ENCODE measurements at places on chromosomes 12 and 14.

DNA sequence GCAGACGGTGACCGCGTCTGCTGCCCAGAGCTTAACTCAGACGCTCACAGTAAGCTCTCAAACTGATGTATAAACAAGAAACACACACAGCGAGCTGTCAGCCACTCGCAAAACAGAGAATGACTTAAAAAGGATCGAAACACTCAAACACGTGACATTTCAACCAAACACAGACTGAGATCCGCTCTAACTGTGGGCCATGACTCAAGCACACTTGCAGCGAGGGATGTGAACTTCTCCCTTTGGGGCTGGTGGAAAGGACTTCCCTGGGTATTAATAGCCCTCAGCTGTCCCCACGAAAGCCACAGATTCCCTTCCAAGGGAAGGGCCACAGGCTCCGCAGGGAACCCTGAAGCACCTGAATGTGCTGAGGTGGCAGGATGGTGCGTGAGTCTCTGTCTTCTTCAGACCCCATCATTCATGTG lies 29.1 kb downstream of the CCDC88C start:
- DNase-seq, result no peak

GRCh38 chr12:62288328-62288727 lies 28.1 kb downstream of the USP15 start:
- DNase-seq, result no peak

DNA sequence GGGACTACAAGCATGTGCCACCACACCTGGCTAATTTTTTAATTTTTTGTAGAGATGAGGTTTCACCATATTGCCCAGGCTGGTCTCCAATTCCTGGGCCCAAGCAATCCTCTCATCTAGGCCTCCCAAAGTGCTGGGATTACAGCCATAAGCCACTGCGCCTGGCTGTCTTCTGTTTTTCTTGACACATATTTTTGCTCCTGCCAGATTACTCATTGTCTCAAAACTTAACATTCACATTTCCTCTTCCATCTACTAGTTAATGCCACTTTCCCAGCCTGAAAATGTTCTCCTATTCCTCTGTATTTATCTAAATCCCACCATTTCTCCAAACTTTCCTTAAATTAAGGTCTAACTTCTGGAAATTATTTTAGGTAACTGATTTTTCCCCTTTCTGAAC lies 36.2 kb upstream of the KCNH3 start:
- DNase-seq, result no peak

- DNase-seq, result no peak
Observed at GRCh38 chr14:50089208-50089607, 27.2 kb downstream of the VCPKMT start.

- no peak for DNase-seq
Observed at GRCh38 chr14:24804552-24805212, 170.7 kb upstream of the GZMB start.

GRCh38 chr12:40054555-40055227 lies 51.2 kb downstream of the SLC2A13 start:
- no peak for DNase-seq

GRCh38 chr12:95318071-95318545 lies 100.5 kb downstream of the VEZT start:
- no peak for DNase-seq

DNA sequence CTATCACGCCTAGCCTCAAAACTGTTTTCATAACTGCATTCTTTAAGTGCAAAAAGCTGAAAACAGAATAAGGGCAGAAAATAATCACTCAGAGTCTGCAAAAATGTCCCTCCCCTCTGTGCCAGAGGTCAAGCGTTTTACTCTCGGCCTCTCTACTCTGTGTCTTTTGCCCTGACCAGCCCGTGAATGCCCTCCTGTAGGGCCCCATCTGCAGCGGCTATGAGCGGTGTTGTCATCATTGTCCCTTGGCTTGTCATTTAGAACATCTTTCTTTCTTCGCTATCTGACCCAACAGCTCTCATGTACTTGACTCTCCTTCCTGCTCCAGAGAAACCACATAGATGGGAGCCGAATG lies 21.7 kb downstream of the ELK3 start:
- no peak for DNase-seq

- DNase-seq, result peak; percentile 31
Observed at GRCh38 chr12:81835783-81836182, 76.6 kb upstream of the PPFIA2 start.

- peak; percentile 73 for DNase-seq
Observed at GRCh38 chr12:6852651-6853354, 853 bp downstream of the USP5 start.

- peak; percentile 20 for DNase-seq
Observed at GRCh38 chr12:99043319-99043914, 398.3 kb downstream of the APAF1 start.

- DNase-seq, result no peak
Observed at GRCh38 chr14:68144051-68144681, 324.6 kb downstream of the RAD51B start.

DNA sequence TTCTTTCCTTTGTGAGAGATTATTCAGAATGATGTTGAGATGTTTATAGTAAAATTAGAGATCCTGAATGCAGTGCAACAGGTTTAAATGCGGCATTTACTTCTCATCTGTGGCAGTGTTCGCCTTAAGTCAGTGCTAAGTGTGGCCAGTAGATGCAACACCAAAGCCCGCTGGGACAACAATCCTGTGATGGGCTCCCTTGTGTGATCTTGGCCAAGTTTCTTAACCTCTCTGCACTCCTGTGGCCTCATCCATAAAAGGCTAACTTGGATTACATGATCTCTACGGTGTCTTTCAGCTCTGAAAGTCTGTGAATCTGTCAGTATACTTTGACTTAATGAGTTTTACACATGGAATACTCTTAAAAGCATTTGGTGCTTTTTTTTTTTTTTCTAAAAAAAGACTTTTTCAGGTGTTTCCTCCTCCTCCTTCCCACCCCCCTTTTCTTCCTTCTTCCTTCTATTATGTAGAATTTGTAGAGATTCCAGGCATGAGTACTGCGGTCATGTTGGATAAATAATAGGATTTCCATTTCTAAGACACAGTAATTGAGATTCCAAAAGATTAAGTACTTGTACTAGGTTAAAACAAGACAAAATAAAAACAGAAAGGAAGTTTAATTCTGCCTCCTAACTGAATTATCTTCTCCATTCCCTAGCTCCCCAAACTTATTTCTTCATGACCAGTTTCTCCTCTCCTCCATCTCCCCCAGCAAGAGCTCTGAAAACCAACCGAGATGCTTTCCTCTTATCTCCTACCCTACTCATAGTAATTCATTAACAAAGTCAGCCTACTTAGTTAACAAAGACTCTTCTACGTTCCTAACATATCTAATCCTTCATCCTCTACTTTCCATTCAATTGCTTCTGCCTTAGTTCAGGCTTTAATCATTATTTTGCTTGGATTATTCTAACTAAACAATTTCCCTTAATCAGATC lies 42.2 kb upstream of the NAV3 start:
- no peak for DNase-seq

GRCh38 chr12:48601013-48601756 lies 31.3 kb upstream of the LALBA start:
- DNase-seq, result no peak

GRCh38 chr12:73413051-73413450 lies 1124.6 kb upstream of the ATXN7L3B start:
- DNase-seq, result no peak

DNA sequence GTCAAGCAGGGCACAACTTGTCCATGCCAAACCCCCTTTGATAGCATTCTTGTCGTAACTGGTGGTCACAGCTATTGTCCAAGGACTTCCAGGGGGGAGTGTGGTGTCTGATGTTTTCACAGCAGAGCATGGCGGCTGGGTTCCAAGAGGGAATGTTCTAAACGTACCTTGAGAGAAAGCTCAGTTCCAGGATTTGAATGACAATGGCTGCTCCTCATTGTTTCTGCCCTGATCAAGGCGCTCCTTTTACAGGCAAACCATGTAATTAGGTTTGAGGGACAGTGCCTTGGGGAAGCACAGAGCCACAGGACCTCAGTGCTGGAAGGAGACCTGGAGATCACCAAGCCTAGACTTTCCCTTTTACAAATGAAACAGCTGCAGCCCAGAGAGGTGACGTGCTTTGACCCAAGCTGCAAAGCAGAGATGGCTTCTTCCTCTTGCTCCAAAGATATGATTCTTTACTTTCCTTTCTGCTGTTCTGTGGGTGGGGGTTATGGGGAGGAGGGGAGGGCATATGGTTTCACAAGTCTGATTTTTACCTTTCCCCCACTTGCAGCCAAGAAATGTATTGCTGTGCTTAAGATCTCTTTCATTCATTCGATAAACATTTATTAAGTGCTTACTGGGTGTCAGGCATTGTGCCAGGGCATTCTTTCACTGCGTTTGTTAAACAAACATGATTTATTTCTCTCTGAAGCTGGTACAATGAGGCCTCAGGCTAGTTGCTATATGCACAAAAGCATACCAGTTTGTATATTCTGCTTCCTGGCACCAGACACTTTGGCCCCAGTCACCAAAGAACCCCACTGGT lies 172.8 kb downstream of the KTN1 start:
- DNase-seq, result no peak

GRCh38 chr12:14777271-14777670 lies 26.0 kb downstream of the WBP11 start:
- no peak for DNase-seq

- DNase-seq, result no peak
Observed at GRCh38 chr12:120181991-120182631, 12.4 kb downstream of the GCN1 start.

- no peak for DNase-seq
Observed at GRCh38 chr12:51306507-51306906, 17.5 kb downstream of the BIN2 start.

DNA sequence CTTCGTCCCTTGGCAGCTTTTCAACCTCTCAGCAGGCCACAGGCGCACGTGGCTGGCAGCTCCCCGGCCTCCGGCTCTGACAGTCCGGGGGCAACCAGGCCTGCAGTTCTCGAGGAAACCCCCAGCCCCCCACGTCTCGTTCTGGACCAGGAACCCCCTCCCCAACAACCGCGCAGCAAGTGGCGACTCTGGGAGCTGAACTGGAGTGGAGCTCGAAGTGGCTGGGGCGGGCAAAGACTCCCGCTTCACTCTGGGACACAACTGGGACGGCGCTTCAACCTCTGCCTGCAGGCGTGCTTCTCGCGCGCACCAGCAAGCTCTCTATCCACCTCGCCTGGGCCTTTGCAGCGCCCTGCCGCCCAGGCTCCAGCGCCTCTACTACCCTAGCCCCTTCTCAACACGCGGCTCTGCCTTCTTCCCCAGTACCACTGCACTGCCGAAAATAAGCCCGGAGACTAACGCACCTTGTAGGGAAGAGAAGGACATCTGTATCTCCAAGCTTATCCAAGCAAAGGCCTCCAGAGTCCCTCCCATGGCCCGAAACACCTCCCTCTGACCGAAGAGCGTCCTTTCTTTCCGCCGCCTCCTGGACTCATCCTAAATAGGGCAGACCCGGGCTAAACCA lies 2.4 kb upstream of the NKX2-1 start:
- no peak for DNase-seq

DNA sequence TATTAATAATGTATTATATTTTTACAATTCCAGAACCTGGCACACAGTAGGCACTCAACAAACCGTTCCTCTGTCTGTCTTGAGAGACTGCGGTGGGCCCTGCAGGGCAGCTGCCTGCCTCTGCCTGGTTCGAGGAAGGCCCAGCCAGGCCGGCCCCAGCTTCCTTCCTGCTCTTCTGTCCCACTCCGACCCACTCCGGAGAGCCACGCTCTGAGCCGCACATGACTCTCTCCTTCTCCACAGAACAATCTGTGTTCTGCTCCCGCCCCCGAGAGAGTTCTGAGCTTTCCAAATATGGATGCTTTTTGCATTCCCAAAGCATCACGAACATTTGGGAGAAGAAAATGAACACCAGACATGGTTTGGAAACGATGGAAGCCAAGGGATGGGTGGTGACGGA lies 57.3 kb downstream of the TTC7B start:
- no peak for DNase-seq

GRCh38 chr14:29348504-29348903 lies 579.1 kb downstream of the PRKD1 start:
- DNase-seq, result no peak

DNA sequence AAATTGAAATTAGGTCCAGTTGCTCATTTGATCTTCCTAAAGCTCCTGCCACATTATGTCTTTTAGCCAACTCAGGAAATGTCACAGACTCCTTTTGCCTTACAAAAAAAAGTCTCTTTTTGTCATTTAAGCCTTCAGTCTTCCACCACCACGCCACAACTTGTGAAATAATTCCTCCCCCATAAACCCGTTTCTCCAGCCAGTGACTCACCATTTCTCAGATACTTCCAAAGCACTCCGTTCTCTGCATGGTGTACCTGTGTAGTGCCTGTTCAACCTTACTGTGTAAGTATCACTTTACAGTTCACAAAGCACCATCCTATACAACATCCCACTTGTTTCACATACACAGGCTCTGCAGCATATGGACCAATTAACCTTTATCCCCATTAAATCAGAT lies 139.5 kb upstream of the AEBP2 start:
- DNase-seq, result no peak

- DNase-seq, result no peak
Observed at GRCh38 chr12:81517296-81517695, 241.9 kb downstream of the PPFIA2 start.

DNA sequence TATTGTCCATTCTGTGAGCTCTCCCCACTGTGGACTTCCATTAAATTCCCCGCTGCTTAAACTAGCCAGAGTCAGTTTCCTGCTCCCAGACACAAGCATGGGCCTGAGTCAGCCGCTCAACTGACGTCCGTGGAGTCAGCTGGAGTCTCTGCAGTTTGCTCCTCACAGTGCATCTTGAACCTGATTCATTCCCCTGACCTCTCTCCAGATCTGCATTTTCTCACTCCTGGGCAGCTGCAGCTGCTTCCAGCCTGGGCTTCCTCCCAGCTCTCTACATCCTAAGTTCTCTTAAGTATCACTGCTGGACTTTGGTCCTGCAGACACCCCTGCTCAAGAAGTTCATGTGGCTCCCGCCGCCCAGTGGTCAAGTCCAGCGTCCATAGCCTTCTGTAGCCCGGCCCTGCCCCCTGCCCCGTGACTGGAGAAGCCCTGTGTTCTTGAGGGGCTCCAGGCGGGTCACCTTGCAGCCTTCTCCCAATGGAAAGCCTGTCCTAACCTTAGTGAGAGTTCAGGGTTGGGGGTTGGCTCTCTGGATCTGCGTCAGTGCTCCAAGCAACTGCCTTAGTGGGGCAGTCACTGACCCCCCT lies 20.0 kb downstream of the NFKBIA start:
- DNase-seq, result no peak

DNA sequence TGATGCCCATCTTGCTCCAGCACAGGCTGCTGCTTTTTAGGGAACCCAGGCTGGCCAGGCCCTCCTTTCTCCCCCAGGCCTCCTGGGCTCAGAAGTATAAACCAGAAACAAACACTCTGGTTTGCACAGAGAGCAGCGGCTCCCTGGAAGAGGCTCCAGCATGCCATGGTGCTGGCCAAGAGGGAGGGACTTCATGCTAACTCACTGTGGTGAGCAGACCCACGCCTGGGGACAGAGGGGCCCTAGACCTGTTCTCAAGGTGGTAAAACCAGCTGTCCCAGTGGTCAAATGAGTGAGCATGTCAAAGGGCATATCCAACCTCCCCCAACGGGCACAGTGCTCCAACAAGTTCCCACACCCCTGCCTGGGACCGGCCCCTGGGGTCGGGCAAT lies 15.5 kb downstream of the BCL11B start:
- DNase-seq, result no peak

- DNase-seq, result no peak
Observed at GRCh38 chr12:132154941-132155770, 10.9 kb downstream of the NOC4L start.

GRCh38 chr12:19093218-19093617 lies 36.3 kb upstream of the PLEKHA5 start:
- DNase-seq, result no peak

All from stimulated activated CD4-positive, alpha-beta T cell treated with anti-CD3 and anti-CD28 coated beads, TNF-alpha, amount 100 ng/mL, for 48 hours (primary cell).